PC-9 (cell line): ENCODE measurements at places on chromosomes 5 and 9. TPM values are rescaled to one million over a fixed set of nuclear protein-coding genes. Genes with fewer than 3 reads are reported as not detected.

GRCh38 chr5:173670130-173670651 lies 53.7 kb upstream of the BOD1 start:
- no peak overlapping the region for H3K4me3 ChIP-seq
- H3K27me3 ChIP-seq, result no peaks in the 10 kb centered on the region
- H3K36me3 ChIP-seq, result no peaks in the 10 kb centered on the region
- no peak overlapping the region for H3K27ac ChIP-seq

DNA sequence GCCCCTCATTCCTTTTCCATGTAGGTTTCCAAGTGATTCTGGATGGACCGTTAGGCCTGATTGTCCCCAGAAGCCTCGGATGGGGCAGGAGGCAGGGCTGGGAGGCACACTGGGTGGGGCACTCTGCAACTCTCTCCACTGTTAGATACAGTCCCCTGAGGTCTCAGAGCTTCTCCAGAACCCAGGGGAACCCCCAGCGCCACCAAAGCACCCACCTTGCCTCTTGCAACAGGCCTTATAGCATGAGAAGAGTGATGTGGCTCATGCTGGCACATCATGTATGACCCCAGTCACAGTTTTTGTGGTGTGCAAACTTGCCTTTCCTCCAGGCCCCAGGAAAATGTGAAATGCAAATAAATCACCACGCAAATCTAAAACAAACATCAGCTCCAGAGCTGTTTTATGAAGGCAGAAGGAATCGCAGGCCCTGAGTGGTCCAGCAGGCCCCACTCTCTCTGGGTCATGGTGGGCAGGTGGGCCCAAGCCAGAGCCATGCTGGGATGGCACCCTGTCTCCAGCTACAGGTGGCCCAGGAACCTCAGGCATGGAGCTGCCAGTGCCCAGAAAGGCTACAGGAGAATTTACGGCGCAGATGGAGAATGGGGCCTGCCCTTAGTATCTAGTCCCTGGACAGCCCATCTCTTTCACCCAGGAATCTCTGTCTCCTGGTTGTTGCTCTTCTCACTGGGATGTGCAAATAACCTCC lies 36.3 kb upstream of the CDKN2AIPNL start:
- H3K27ac ChIP-seq, result no peak overlapping the region
- H3K4me3 ChIP-seq, result no peak overlapping the region
- H3K27me3 ChIP-seq, result no peaks in the 10 kb centered on the region
- H3K36me3 ChIP-seq, result no peaks in the 10 kb centered on the region
- H3K4me1 ChIP-seq, result peaks cover 14% of the 10 kb centered on the region
- DNase-seq, result no peak

DNA sequence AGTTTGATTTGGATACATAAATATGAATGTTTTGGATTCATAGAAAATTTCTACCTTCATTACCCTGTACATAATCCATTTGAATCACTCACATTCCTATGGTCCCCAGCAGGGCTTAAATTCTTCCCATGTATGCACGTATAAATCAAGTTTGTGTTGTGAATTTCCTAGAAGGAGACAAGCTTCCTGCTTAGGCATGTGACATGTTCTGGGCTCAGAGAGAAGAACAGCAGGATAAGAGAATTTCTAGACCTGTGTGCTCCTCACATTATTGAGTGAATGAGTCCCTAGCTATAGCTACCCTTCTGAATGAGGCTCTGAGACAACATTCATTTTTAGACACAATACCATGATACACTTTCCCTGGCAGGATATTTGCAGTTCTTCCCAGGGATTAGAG lies 229.1 kb downstream of the YTHDC2 start:
- H3K36me3 ChIP-seq, result no peaks in the 10 kb centered on the region
- no peaks in the 10 kb centered on the region for H3K4me1 ChIP-seq
- no peaks in the 10 kb centered on the region for H3K27me3 ChIP-seq
- no peak overlapping the region for H3K27ac ChIP-seq

GRCh38 chr9:128061275-128061960 lies 5.7 kb downstream of the NAIF1 start:
- H3K4me3 ChIP-seq, result no peak overlapping the region
- H3K4me1 ChIP-seq, result peaks cover 13% of the 10 kb centered on the region
- no peaks in the 10 kb centered on the region for H3K36me3 ChIP-seq
- H3K27me3 ChIP-seq, result no peaks in the 10 kb centered on the region

GRCh38 chr9:137989999-137990715 lies 112.6 kb downstream of the CACNA1B start:
- no peaks in the 10 kb centered on the region for H3K4me1 ChIP-seq
- H3K4me3 ChIP-seq, result no peak overlapping the region
- no peak overlapping the region for H3K27ac ChIP-seq

DNA sequence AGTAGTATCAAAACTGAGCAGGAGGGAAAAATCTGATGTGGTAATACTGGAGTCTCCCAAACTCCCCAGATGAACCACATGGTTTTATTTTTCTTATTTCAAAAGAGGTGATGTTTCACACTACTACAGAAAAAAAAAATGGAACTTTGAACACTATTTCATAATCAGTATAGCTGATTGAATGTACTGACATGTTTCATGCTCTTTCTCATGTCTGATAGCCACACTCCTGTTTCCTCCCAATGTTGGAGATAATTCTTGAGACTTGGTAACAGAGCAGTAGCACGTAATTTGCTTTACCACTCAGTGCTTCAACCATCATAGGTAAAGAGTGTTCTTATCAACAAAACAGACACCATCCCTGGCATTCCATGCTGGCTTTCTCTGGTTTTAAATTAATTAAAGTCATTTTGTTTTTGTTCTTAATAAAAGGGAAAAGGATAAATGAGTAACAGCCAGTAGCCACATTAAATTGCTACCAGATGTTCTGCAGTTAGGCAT lies 85.2 kb downstream of the MUSK start:
- DNase-seq, result no peak
- no peaks in the 10 kb centered on the region for H3K36me3 ChIP-seq
- H3K4me3 ChIP-seq, result no peak overlapping the region
- H3K4me1 ChIP-seq, result peaks cover 35% of the 10 kb centered on the region
- H3K27ac ChIP-seq, result peak overlapping the region; percentile 77

DNA sequence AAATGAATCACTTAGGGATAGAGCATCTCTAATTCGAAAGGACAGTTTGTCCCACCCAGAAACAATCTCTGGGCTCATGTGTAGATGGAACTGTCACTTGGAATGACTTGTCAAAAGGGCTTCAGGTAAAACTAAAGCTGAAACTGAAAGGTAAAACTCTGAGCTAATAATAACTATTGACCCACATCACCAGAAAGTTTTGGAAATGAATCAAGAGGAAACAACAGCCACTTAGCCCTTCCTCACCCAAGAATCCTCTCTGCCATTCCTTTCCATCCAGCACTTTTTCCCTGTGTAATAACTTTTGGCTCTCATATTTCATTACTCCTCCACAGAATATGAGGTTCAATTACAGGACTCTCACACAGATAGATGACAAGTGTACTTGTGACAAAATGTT lies 14.0 kb upstream of the GLRX start:
- no peaks in the 10 kb centered on the region for H3K27me3 ChIP-seq
- peak; percentile 48 for DNase-seq
- H3K4me1 ChIP-seq, result peaks cover 45% of the 10 kb centered on the region
- H3K36me3 ChIP-seq, result no peaks in the 10 kb centered on the region
- peak overlapping the region; percentile 54 for H3K27ac ChIP-seq
- H3K4me3 ChIP-seq, result no peak overlapping the region

The CDHR2 gene
- total RNA-seq, result not detected in 2 replicates

The NPR3 gene
- total RNA-seq, result 2.2 and 4.1 TPM in 2 replicates

The SPAG8 gene
- total RNA-seq, result 0.48 and 1.0 TPM in 2 replicates

The STING1 gene
- 27.4 and 27.6 TPM in 2 replicates for total RNA-seq
